HFFc6 (cell line): ENCODE measurements at places on chromosomes 16 and 17.

- H3K4me3 ChIP-seq, result no peak overlapping the region
- H3K36me3 ChIP-seq, result peaks cover 4% of the 10 kb centered on the region; the same call in 1 of the 2 replicates
- H3K27ac ChIP-seq, result no peak overlapping the region
- no peak for DNase-seq
Measured at GRCh38 chr16:1523581-1524245, 9.8 kb upstream of the TMEM204 start.

DNA sequence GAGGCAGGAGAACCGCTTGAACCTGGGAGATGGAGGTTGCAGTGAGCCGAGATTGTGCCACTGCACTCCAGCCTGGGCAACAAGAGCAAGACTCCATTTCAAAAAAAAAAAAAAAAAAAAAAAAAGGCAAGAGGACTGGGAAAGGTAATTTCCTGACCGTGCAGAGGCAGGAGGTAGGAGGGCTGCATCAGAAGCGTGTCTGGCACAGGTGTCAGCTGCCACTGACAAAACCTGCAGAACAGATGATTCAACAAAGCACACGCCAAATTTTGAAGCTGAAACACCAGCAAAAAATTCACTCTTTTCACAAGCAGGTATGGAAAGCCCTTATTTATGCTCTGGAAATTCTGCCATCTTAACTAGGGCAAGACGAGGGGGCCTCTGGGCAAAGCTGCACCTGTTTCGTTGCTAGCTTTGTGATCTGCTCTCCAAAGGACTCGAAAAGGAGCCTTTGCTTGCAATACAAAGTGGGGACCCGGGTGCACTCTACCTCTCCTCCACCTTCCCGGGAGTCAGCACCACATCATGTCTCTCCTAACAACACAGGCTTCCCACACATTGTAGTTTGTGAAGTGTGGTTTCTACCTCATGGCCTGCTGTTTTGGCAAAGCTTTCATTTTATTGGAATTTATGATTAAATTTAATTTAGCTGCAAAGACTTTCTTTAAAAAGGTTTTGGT is 33.7 kb downstream of the USP22 start:
- no peak overlapping the region for H3K27ac ChIP-seq
- peaks cover 45% of the 10 kb centered on the region for H3K36me3 ChIP-seq
- no peak overlapping the region for H3K4me3 ChIP-seq
- DNase-seq, result no peak
- peaks cover 5% of the 10 kb centered on the region for H3K27me3 ChIP-seq

GRCh38 chr16:82628088-82628423 is 1.3 kb downstream of the CDH13 start:
- H3K4me3 ChIP-seq, result peak overlapping the region; percentile 73
- DNase-seq, result peak; percentile 12
- H3K4me1 ChIP-seq, result peaks cover 53% of the 10 kb centered on the region
- peak overlapping the region; percentile 64 for H3K27ac ChIP-seq

DNA sequence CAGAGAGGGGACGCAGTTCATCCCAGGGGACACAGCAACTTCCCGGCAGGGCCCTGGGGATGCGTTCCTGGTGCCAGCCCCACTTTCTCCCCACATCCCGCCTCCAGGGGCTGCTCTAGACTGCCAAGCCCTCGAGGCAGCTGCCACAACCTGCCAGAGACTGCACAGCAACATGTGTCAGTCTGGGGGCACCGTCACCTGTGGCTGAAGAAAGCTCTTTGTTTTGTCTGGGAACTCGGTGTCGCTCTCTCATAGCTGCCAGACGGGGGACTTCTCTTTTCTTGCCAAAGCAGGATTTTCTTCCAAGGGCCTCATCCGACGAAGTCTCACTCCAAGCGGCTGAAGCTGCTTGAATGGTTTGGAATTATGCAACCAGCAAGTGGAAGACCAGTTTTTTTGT is 43.7 kb downstream of the COTL1 start:
- no peak overlapping the region for H3K4me3 ChIP-seq
- no peak for DNase-seq
- H3K36me3 ChIP-seq, result peaks cover 71% of the 10 kb centered on the region
- H3K4me1 ChIP-seq, result peaks cover 34% of the 10 kb centered on the region
- peaks cover 12% of the 10 kb centered on the region for H3K27me3 ChIP-seq

DNA sequence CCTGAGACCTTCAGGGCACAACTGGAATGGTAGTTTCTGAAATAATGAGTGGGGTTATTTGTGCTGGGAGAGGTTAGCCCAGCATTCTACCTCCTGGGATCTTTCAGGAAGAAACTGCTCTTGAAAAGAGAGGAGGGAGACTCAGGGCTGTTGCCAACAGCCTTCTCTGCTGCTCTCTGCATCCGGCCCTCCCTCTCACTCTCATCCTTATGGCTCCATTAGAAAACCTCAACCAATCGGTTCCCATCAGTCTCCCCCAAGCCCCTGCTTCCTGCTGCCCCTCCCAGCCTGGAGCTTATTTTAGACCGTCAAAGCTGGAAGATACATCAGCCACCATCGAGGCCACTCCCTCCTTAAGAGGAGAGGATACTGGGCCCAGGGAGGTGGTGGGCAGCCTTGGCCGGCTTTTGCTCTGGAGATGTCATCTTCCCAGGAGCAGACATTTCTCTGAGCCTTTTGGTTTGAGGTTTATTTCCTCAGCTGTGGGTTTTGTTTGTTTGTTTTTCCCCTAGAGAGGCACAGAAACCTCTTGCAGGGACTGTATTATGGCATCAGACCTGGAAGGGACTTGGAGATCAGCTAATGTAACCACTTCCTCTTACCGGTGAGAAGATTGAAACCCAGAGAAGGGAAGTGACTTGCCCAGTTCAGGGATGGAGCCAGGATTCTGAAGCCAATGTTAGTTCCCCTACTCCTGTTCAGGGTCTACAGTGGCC is 2.7 kb downstream of the MPRIP start:
- H3K27ac ChIP-seq, result peak overlapping the region; percentile 96
- peaks cover 63% of the 10 kb centered on the region for H3K4me1 ChIP-seq
- DNase-seq, result peak; percentile 61
- H3K27me3 ChIP-seq, result no peaks in the 10 kb centered on the region

DNA sequence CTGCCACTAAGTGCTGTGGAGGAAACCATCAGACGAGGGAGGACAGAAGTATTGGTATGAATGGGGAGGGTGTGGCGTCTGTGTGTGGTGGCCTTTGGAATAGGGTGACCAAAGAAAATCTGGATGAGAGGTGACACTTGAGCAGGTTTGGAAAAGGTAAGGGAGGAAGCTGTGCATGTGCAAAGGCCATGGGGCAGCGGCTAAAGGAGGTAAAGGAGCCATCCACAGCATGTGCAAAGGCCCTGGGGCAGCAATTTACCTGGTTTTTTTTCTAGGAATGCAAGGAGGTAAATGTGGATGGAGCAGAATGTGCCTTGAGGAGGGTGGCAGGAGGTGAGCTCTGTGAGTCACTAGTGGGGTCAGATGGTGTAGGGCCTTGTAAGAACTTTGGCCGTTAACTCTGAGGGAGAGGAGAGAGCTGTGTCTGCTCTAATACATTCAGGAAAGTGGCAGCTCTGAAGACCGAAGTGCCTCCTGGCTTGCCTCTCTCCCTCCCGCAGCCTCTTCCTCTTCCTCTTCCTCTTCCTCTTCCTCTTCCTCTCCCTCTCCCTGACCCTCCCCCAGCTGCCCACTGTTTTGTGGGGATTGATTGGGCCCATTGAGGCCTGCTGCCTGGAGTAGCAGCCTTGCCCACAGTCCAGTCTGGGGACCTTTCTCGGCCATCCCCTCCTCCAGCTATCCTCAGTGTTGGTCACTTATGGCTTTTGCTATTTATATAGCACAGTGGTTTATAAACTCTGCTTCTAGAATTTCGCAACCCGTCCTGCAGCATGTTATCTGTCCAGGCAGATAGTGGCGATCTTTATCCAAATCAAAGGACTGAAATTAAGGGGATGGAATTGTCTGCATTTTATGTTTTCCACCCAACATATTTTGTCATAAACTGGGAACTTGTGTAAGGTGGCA is 38.7 kb downstream of the CMIP start:
- H3K36me3 ChIP-seq, result peaks cover 11% of the 10 kb centered on the region
- peaks cover 60% of the 10 kb centered on the region for H3K4me1 ChIP-seq
- H3K4me3 ChIP-seq, result no peak overlapping the region
- H3K27me3 ChIP-seq, result peaks cover 1% of the 10 kb centered on the region; the same call in 1 of the 2 replicates
- peak; percentile 6 for DNase-seq

DNA sequence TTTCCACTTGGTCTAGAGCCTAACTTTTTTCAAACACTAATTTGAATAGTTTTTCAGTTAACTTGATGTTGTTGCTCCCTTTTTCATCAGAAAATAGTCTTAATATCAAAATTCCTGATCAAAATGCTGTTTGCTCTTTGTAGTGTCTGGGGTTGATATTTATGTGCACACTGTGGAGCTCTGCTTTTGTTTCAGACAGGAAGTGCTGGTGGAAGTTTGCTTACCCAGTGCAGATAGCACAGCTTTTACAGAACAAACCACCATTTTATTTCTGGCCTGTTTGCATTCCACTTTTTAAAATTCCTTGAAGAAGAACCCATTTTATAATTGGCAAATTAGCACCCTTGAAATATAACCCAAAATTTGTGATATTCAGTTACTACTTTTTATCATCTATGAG is 125.4 kb downstream of the MRTFB start:
- peaks cover 42% of the 10 kb centered on the region for H3K4me1 ChIP-seq
- H3K27ac ChIP-seq, result no peak overlapping the region
- no peaks in the 10 kb centered on the region for H3K27me3 ChIP-seq
